ENCODE measurements at places on chromosomes 1 and 21.

GRCh38 chr1:240090014-240090413, 1.7 kb upstream of the FMN2 start:
- DNase-seq = no peak

DNA sequence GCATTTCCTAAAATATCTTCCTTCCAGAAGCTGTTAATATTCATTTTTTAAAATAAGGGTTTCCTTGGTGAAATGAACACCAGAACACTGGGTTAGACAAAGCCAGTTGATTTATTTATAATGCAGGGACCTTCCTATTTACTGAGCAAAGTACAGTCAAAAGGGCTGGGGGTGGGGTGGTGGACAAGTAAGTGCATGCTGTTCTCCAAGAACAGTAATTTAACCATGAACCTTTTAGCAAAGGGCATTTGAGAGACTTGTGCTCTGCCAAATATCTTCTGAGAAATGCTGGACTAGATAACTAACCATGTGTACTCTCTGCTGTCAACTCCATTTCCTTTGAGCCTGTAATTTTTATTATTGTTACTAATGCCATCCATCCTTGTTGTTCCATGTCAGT, 100.2 kb downstream of the OMA1 start:
- no peak for DNase-seq

DNA sequence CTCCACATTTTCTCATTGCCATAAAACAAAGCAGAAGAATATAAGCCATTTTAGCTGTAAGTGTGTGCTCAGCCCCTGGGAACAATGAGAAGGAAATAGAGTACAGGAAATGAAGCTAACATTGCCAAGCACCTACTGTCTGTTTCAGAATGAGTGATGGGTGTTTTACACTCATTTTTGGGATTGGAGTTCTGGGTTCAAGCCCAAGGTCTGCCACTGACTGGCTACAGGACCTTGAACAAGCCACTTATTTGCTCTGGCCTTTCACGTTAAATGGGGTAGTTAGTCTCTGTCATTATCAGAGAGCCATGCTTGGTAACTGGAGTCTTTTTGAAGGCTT, 80.7 kb upstream of the KAZN start:
- no peak for DNase-seq

GRCh38 chr1:31648190-31648589, 3.5 kb upstream of the PEF1 start:
- no peak for DNase-seq

DNA sequence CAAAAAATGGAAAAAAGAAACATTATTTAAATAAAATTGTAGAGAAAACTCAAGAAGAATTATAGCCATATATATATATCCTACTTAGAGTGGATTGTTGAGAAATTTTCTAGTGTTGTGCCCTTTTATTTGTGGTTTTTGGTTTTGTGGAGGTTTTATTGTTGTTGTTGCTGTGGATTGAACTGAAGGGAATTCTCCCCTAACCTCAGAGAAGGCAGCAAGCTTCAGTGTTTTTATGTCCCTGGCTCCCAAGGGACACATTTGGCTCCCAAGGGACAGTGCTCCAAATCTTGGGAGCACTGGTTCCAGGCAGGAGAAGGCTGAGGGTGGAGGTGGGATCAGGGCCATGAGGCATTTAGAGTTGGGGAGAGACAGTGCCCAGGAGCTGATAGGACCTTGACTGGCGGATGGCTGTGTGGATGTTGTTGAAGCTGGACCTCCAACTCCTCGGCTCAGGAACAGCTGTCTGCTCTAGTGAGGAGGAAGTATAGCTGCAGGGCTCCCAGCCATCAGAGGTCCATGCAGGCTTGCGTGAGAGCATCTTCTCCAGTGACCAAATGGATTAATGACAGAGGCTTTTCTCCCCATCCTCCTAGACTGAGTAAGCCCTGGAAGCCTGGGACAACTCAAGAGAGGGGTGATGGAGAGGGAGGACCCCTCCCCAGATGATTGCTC, 100.5 kb downstream of the TEX35 start:
- DNase-seq = no peak

- DNase-seq = peak; percentile 34
These were observed 2.7 kb downstream of the DIO1 start for GRCh38 chr1:53896635-53897229.

DNA sequence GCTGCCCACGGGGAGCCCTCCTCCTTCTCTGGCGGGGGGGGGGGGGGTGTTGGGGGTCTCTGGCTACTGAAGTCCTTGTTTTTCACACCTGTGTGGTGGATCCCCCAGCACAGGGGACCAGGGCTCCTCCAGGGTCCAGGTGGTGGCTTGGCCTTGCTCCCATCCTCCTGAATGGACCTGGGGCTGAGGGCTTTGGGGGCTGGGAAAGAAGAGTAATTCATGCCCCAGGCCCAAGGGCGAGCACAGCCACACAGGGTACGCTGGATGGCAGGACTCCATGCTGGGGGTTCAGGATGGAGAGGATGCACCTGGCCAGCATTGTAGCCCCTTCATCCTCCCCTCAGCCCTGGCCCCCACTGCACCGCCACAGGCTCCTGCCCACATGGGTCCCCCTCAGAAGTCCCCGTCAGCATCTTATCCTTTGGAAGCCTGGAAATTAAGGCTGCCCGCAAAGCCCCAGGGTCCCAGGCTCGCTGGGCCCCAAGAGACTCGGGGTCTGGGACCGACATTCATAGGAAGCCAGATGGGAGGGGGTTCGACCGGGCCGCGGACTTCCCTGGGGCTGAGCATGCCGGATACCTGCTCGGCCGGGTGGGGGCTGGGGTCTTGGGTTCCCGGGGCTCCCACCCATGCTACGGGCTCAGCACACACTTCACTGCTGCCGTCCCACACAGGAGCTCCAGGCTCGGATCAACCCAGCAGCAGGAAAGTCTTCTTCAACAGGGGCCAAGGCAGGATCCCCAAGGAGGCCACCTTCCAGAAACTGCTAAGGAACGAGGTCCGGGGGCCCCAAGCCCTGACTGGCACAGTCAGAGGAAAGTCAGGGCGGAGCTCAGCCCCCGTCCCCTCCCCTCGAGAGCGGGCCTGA, 49.0 kb upstream of the ACTRT2 start:
- DNase-seq = no peak

DNA sequence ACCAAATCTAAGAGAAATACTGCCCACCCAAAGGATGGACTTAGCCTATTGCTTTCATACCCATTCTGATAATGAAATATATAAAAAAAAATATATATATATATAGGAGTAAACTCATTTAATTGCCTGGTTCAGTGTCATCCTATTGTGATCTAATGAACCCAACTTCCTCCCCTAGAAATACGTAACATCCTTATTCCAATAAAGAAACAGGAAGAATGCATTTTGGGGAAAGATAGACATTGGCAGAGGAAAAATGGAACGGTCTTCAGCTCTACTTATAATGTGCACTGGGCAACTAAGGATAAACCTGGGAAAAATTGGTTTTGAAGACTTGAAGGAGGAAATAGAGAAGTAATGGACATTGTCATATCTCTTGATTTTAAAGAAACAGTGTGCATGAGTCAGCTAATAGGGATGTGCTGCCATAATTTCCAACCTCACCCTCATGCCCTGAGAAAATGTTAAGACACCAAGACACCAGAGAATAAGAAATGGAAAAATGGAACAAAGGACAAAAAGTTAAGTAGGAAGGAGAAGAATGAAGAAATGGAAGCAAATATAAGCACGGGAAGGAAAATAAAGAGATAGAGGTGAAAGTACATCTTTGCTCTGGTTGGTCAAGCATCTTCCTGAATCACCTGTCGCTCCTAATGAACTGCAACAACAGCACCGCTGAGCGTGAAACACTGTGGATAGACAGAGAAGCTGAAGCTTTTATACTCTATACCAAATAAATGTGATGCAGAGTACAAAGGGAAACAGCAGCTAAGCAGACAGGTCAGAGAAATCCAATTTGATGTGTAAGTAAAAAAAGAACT, 5.4 kb downstream of the UBR4 start:
- peak; percentile 12 for DNase-seq

DNA sequence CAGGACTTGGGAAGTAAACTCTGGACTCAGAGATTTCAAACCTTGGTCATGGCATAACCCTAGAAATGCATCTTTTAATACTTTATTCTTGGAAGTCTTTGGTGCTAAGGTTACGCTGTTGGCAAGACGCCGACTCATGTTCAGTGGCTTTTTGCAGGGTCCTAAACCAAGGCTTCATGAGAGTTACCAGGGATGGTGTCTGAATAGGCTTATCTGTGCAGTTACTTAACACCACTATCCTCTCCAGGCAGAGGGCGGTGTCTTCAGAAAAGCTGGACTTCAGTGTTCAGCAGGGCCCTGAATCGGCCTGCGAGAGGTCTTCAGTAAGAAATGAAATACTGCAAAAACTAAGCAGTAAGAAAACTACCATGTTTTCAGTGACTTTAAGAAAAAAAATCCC, 58.3 kb downstream of the SIM2 start:
- peak; percentile 46 for DNase-seq

- no peak for DNase-seq
These were observed 13.8 kb upstream of the SLC2A7 start for GRCh38 chr1:9039761-9040658.
